Posterior cingulate gyrus (tissue), 11 donors: ENCODE measurements at places on chromosomes 1 and 21.

- DNase-seq: no peak
Observed at GRCh38 chr1:155454096-155454495, 108.5 kb downstream of the ASH1L start.

GRCh38 chr1:58000116-58000515 lies 546.4 kb downstream of the OMA1 start:
- DNase-seq: no peak

DNA sequence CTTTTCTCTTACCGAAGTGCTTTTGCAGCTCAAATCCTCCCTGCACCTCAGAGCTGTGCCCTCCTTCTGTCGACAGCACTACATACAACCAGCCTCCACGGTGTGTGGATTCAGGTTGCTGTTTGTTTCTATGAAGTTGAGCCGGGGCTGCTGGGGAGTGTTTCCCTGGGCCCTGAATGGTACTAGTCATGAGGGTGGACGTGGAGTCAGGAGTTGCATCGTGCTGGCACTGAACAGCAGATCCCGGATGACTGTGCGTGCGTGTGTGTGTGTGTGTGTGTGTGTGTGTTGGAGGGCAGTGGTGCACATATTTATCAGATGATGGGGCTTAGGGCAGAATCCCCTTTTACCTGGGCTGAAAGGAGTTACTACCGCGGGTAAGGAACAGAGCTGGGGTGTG lies 47.0 kb downstream of the ACTL8 start:
- DNase-seq: no peak

DNA sequence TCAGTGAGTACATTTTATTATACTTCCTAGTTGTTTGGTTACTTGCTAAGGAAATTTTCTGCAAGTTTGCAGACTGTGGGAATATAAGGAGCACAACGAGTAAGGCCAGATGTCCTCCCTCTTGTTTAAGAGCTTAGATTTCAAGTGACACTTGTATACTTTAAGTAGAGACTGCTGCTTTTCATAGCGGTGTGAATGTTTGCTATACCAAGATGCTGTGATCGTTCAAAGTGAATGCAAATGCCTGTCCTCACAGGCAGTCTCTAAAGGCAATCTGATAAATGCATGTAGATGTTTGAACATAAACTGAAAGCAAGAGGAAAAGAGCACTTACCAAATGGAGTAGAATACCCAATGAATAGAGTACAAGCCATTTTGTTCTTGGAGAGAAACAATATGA lies 226.4 kb downstream of the NRIP1 start:
- DNase-seq: no peak

- DNase-seq: no peak
Observed at GRCh38 chr1:210938416-210938925, 195.5 kb downstream of the KCNH1 start.

DNA sequence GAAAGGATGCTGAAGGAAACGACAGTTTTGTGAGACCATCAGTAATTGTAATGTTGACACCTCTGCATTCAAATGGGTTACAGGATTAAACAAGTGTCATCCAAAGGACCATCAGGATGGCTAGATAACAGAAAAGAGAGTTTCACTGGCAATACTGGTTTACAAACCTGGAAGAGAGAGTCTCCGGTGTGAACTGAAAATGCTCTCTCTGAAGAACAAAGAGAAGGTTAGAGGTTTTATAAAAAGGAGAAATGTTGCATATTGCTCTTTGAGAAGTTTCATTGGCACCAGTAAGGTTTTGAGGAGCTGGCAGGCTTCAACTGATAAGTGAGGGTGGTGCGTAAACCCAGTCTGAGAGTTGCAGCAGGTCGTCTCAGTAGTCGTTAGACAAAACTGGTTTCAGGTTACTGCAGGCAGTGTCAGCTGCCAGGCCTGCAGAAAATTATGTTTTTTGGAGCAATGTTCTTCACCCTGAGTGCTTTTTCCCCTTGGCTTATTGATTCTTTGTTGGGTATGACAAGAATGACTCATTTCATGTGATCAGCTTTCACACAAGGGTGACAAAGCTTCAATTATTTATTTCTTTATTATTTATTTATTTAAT lies 42.2 kb downstream of the KCNK1 start:
- no peak for DNase-seq

DNA sequence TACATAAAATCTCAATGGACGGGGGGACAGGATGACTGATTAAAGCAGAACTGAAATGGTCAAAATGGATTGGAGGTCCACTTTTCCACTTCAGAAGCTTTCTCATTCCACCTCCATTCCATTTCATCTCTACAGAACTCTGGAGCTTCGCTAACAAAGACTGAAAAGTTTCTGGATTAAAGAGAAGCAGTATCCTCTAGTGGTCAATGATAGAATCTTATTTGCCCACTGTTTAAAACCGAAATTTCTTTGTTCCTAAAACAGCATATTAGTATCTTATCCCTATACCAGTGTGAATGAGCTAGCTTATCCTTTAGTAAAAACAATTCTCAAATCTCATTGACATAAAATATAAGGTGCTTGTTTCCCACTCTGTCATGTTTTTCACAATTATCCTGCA lies 890.6 kb downstream of the KCNT2 start:
- DNase-seq: no peak

DNA sequence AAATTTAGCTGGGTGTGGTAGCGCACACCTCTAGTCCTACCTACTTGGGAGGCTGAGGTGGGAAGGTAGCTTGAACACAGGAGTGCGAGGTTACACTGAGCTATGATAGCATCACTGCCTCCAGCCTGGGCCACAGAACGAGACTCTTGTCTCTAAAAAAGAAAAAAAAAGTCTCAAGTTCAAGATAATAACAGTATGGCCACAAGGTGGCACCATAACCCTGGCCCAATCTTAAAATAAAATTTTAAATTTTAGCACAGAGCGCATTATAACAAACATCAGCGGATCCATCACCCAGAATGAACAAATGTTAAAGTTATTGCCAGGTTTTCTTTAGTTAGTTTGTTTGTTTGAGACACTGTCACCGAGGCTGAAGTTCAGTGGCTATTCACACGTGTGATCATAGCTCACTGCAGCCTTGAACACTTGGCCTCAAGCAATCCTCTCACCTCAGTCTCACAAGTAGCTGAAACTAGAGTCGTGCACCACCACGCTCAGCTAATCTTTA lies 2.9 kb upstream of the HTR6 start:
- DNase-seq: no peak

GRCh38 chr1:27632387-27633297 lies 2.3 kb downstream of the FGR start:
- DNase-seq: no peak

- no peak for DNase-seq
Observed at GRCh38 chr1:197948926-197949899, 32.0 kb downstream of the LHX9 start.

DNA sequence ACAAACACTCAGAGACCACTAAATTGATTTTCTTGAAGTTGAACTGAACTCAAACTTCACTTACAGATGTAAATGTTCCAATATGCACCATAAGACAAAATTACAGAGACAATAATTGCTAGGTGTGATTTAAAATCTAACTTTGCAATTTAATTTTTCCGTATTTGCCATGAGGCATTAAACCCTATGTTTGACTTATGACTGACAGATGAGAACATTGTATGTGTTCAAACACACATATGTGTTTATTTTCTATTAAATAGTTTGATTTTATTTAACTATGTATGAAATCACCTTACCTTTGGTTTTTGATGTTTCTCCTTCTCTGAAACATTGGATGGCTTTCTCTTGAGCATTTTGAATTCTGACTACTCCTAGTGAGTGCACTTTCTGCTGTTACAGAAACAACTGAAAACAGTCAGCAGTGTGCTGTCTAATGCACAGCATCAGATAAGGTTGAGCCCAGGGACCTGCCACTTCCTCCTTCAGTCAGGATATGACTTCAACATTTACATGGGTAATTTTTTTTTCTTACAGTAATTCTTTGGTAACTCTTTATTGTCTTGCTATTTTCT lies at the start of gene SAMSN1:
SAMSN1 (minus strand) TSS at position 410 of the 575 bp plus-strand sequence; CDS start at position 356, 54 bp downstream.
- DNase-seq: no peak

DNA sequence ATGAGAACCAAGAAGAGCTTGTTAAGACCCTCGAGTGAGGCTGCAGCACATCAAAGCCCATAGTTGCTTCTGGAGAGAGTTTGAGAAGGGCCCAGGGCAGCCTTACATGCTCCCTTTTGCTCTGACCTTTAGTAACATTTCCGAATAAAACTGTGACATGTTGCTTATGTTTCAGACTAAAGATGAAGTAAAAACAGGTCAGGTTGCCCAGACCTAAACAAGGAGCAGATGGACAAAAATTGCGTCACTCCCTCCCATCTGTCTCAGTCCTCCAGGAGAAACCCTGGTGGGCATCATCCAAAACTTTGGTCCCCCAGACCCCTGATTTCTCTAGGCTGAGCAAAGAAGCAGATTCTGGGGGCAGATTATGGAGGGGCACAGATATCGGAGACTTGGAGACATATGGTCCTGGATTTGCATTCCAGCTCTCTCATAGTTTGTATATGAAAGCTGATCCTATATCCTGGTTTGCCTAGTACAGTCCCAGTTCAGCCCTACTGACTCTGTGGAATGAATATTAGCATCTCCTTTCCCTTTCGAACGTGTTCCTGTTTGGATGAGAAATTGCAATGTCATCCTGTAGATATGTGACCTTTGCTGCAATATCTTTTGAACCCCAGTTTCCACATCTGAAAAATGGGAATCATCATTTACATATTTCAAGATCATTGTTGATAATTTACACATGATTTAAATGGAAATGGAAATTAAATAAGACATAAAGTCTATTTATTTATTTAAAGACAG lies 304.9 kb upstream of the USP24 start:
- DNase-seq: no peak

DNA sequence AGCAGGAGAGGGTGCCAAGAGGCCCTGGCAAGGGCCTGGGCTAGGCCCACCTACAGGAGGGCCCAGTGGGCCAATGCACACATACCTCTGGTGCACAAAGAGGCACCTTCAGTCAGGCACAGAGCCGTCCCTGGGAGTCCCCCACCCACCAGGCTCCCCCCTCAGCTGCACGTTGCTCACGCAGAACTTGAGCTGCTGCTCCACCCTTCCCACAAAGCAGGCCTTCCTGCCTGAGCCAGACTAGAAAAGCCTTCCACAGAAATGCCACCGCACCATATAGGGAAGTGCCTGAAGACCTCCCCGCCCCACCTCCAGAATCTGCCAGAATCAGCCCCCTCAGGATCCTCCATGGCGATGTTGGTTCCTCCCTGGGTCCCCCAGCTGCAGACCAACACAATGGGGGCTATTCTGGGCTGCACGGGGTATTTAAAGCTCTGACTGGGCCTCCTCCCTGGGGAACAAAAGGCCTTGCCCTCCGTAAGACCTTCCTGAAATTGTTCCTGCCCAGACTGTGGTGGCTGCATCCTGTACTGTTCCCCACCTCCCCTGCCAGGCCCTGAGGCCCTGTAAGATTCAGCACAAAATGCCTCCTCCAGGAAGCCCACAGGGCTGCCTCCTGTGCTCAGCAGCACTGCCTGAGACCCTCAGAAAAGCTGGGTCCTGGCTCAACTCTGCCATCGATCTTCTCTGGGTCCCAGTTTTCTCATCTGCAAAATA lies 27.2 kb downstream of the HSPG2 start:
- DNase-seq: no peak

GRCh38 chr1:206924592-206925105 lies 2.9 kb upstream of the FCMR start:
- DNase-seq: no peak

- DNase-seq: no peak
Observed at GRCh38 chr1:85451236-85451830, 13.6 kb downstream of the DDAH1 start.

DNA sequence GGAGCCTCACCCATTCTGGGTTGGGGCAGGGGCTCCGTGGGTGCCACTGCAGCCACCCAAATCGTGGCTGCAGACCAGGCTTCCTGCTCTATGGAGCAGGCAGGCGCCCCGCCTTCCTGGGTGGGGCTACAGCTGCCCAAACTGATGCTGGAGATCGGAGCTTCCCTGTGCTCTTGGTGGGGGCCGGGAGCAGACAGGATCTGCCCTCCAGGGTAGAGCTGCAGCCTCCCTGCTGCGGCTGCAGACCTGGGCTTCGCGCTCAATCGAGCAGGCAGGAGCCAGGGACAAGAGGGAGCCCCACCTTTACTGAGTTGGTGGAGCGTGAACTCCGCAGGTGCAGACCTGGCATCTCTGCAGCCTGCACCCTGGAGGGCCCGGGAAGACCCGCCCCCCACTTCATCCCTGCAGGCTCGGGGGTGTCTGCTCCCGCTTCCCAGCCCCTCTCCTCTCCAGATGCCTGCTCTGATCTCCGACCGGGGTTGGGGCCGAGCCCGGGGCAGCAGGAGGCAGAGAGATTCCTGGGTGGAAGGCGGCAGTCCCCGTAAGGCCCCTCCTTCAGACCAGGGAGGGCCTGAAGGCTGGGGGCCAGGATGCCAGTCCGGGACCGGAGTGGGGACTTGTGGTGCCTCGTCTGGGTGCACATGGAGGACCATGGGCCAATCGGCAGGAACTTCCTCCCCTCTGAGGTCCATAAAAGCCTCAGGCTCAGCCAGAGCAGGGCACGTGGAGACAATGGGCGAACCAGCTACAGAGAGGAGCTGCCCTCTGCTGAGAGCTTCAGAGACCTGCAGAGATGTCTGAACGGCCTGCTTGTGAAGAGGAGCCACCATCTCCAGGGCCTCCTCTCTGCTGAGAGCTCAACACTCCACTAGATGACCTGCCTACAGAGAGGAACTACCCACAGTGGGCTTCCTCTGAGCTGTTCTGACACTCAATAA lies 359.3 kb downstream of the SMYD3 start:
- DNase-seq: no peak
